Retina (tissue), 1 donor: ENCODE measurements at places on chromosomes 7 and 10.

GRCh38 chr7:106952658-106953231 lies 87.7 kb downstream of the PIK3CG start:
- no peak for DNase-seq

DNA sequence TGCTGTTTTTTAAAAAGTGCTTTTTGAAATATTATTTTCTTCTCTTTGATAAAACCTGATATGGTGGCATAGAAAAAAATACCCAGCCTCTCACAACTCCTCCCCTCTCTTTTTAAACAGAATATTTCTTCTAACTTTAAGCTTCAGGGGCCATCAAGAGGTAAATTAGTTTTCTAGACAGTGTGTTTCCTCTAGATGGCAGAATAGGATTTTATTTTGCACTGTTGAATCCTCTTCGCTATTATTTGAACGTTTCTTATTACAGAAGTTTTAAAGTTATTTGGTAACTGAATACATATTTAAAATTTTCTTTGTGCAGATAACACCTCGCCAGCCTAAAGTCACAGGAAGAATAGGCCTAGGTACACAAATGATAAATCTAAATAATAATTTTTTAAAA lies 30.3 kb downstream of the ARL5B start:
- no peak for DNase-seq

DNA sequence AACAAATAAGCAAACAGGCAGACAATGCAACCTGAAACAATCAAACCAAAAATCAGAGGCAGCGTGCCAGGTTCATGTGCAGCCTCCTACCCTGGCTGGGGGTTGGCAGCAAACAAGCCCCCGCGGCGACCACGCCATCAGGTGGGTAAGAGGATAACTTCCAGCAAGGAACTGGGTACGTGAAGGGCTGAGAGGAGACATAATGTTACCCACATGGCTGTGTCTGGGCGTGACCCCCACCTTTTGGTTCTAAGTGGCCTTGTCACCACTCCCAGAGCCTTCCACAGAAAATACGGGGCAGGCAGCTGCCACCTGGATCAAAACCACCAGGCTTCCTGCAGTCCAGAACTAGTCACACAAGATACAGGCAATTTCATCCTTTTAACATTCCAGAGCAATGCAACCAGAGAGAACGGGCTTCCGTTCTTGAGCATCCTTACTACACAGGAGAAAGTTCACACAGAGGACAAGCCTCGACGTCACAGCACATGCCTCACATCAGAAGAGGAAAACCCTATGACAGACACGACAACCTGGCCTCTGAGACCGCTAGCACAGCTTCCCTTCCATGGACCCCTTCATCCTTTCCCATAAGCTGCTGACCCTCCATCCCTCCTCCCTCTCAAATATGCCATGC lies 171.0 kb downstream of the GRID1 start:
- no peak for DNase-seq

DNA sequence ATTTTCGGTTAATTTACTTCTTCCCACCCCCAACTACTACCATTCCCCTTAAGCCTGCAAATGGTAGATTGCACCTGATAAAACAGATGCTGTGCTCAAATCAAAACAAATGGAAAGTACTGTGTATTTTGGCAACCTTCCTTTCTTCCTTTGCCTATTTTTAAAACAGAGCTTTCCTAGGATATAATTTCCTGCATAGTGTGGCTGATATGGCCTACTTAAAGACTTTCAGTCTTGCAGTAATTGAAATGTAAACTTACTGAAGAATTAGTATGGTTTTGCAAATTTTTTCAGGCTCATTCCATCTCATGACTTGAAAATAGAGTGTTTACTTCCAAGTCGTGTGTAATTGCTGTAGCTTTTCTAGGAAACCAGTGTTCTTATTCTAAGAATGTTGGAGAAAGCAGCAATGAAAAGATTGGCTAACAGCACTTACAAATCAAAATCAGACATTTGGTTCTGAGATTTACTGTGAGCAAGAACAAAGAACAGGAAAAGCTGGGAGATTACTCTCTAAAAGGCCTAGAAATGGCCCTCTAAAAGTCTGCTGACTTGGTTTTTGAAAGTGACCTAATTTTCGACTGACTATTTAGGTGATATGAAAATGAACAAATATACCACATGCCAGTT lies 52.0 kb downstream of the REEP3 start:
- no peak for DNase-seq

GRCh38 chr7:150404172-150404804 lies 25.2 kb downstream of the ZNF775 start:
- no peak for DNase-seq

DNA sequence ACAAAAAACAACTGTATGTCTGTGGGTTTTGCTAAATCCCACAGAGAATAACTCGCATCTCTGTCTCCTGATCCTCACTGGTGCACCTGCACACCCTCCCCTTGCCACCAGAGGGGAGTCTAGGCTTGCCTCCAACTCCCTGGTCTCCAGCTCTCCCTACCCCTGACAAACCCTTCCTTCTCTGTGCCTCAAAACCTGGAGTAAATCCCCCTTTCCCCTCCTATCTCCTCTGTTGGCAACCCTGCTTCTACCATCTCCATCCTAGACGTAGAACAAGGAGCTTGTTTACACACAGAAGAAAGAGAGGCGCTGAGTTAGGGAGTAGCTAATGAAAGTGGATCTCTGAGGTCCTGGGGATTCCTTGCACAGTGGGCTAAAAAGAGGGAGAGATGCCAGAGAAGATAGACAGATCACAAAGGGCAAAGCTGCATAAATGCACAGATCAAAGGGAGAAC lies 6.0 kb downstream of the MBLAC1 start:
- peak; percentile 69 for DNase-seq

DNA sequence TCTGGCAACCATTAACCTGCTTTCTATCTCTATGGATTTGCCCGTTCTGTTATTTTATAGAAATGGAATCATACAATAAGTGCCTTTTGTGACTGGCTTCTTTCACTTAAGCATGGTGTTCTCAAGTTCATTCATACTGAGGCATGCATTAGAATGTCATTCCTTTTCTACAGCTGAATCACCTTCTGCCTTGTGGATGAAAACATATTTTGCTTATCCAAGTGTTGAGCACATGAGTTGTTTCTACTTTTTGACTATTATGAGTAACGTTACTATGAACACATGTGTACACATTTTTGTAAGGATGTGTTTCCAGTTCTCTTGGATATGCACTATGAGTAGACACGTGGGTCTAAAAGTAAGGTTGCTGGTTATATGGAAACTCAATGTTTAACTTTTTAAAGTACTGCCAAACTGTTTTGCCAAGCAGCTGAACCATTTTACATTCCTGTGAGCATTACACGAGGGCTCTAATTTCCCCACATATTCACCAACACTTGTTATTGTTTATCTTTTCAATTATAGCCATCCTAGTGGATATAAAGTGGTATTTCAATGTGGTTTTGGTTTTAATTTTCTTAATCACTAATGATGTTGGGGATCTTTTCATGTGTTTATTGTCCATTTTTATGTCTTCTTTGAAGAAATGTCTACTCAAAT lies 241.3 kb downstream of the FANK1 start:
- no peak for DNase-seq

GRCh38 chr10:46326971-46327370 lies 40.2 kb downstream of the ANTXRL start:
- DNase-seq = no peak

GRCh38 chr7:34133983-34134782 lies 228.8 kb downstream of the BMPER start:
- DNase-seq = peak; percentile 75

DNA sequence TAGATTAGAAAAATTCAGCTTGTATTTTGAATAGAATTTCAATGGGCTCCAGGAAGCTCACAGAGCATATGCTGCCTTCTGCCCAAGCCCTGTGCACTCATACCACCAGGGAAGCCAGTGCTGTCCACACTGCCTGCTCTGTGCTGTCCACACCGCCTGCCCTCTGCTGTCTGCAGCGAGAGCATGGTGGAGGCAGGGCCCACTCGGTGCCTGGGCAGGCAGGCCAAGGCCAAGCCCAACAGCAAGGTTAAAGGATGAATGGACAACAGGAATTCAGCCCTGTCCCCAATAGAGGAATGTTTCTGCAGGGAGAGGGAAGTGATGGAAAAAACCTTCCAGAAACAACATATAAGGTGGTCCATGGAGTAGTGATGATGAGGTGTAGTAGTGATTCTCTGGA lies 146.8 kb downstream of the GFRA1 start:
- DNase-seq = no peak

DNA sequence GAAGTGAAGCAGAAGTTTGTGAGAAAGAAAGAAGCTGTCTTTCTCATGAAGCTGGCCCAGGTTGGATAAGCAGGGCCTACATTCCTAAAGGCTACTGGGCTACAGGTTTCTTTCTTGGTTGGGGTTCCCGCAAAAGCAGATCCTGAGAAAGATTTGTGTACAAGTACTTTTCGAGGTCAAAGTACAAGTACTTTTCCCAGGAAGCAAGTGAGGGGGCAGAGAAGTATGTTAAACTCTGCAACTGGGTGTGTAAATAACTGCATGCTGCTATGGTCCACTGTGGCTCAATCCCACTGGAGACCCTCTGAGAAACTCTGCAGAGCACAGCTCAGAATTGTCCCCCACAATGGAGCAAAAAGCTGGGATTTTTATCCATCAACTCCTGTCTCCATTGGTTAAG lies 28.7 kb downstream of the LSM5 start:
- no peak for DNase-seq

GRCh38 chr7:20795881-20796280 lies 9.2 kb upstream of the SP8 start:
- peak; percentile 21 for DNase-seq

GRCh38 chr10:21369697-21370096 lies 155.8 kb downstream of the SKIDA1 start:
- DNase-seq = no peak

GRCh38 chr7:157795643-157796042 lies 458.8 kb downstream of the DNAJB6 start:
- DNase-seq = no peak

DNA sequence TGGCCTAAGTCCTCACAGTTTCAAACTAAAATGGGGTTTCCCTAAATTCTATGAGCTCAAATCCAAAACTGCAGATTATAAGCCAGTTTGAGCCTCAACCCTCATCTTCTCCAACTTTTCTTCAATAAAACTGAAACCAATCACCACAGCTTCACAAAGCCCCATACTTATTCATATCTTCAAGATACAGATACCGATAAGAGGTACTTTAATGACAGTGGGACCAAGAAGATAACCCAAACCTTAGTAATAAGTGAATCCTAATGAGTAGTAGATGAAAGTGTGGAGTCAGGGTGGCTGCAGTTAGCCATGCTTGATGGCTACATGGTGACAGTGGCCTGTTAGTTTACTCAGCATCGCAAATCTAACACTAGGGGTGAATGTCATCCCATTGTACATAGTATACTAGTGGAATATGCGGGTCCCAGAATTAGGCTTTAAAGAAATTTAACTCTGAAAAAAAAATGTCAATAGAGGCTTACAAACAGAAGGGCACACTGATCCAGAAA lies 395.8 kb upstream of the PHF14 start:
- DNase-seq = no peak

- DNase-seq = no peak
Measured at GRCh38 chr7:156487811-156488533, 152.6 kb upstream of the RNF32 start.

- DNase-seq = no peak
Measured at GRCh38 chr7:7701527-7701926, 16.9 kb downstream of the RPA3 start.

- DNase-seq = peak; percentile 43
Measured at GRCh38 chr7:133575726-133576440, 323.0 kb downstream of the EXOC4 start.

DNA sequence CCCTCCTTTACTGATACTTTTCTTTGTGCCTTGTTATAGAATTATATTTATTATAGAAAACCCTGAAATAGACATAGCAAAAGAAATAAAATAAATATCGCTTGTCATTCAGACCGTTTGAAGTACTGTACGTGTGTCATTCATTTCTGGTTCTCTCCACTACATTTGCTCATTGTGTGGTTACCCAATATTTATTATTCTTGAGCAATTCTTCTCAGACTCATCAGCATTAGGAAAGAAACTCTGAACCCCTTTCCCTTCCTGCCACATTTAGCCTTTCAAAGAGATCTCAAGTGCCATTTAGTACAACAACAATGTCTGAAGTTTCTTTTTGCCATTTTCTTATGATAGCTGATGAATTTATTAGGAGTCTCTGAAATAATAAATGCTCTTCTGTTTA lies 154.1 kb downstream of the KIAA1217 start:
- DNase-seq = no peak

DNA sequence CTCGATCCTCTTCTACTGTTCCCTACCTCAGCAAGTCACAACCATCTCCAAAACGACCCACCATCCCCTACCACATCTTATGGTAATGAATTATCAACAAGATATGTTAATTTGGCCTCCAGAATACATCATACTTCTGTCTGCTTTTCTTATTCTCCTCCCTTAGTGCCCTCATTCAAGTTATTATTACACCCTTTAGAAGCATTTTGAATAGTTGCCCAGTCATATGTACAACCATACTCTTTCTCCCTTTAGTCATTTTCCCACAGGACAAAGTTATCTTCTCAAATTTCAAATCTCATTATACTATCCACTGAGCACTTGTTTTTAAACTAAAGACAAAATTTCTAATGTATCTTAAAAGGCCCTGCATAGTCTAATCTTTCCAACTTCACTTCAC lies 71.0 kb downstream of the GNAT3 start:
- DNase-seq = no peak

- no peak for DNase-seq
Measured at GRCh38 chr7:131255242-131255641, 72.4 kb upstream of the MKLN1 start.

- DNase-seq = no peak
Measured at GRCh38 chr7:155097338-155097737, 27.2 kb downstream of the HTR5A start.

GRCh38 chr7:34165927-34166550 lies 260.7 kb downstream of the BMPER start:
- DNase-seq = peak; percentile 15

DNA sequence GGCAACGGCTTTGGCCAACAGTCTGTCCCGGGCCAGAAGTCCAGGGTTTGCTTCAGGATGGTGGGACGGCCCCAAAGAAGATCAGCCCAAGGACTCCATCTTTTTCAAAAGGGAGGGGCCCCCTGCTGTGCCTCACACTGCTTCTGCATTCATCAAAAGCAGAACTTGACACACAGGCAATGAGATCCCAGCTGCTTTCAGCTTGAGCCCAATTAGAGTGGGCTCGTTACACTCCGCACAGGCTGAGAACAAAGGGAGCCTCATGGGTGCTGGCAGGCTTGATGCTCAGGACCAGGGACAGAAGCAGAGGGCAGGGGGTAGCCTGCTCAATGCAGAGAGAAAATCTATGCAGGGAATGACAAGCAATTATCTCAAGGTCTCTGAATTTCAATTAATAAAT lies 45.5 kb downstream of the VOPP1 start:
- peak; percentile 89 for DNase-seq

DNA sequence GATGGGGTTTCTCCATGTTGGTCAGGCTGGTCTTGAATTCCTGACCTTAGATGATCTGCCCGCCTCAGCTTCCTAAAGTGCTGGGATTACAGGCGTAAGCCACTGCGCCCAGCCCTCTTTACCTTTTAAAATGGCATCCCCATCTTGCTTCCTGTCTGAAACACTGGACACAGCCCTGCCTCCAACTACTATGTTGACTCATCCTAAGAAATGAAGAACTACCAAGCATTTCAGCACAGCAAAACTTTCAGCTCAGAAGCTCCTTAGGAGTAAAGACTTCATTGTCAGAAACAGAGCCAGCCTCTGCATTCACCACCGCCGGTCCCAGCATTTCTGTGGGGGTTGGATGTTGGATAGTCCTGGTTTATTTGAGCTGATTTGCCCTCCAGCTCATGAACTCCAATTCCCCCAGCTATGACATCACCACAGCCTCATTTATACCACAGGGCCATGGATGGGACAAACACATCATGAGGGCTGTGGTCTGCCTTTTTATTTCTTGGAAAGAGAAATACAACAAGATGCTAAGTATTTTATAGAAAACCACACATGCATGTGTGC lies 123.5 kb downstream of the ADCY1 start:
- DNase-seq = no peak
